CD4-positive, alpha-beta memory T cell (primary cell): ENCODE measurements at places on chromosomes 7 and 10.

GRCh38 chr7:81402227-81402626, 367.6 kb downstream of the HGF start:
- no peak for DNase-seq

DNA sequence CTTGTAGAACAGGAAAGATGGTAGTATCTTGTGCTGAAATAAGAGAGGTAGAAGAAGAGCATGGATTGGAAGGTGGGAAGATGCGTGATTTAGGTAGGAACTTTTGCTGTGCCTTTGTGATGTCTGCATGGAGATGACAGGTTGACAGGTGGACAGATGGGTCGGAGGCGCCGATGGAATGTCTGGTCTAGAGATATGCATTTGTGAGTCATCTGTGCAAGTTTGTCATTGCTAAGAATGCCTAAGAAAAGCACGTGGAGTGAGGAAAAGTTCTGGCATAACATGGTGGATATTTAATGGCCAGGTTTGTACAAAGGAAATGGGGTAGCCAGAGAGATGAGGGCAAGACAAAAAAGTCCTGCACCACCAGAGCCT, 76.0 kb upstream of the ARMC3 start:
- no peak for DNase-seq

- DNase-seq, result no peak
Measured at GRCh38 chr7:55096323-55096722, 77.5 kb downstream of the EGFR start.

DNA sequence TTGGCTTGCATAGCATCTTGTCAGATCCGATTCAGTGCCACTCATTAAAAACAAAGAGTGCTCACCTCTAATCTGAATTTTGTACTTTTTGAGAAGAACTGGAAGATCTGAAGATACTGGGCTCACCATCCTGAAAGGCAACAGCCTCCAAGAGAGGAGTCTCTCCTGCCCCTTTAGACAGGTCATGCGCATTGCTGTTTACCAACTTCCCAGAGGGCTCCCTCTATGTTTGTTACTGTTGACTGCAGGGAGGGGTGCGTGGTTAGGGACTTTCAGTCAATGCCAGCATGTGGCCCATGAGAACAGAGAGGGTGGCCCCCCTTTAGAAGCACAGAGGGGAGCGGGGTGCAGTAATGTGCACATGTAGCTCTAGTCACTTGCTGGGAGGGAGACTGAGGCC, 33.2 kb upstream of the CABCOCO1 start:
- DNase-seq, result no peak

DNA sequence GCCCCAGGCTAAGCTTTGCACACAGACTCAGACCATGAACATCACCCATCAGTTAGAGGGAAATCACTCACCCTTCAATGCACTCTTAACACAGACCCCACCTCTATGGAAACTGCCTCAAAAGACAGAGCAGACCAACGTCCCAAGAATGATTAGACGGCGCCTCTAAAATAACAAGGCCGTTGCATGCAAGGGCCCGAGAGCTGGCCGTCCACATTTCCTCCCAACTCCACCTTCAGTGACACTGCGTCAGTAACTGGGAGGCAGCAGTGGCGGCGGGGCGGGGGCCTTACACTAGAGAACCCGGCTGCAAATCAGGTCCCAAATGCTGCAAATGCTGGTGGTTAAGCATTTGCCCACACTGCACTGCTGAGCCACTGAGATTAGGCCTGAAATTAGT, 115.0 kb downstream of the PTPRN2 start:
- DNase-seq, result no peak

- no peak for DNase-seq
Measured at GRCh38 chr10:73469579-73469978, 26.2 kb downstream of the PPP3CB start.

DNA sequence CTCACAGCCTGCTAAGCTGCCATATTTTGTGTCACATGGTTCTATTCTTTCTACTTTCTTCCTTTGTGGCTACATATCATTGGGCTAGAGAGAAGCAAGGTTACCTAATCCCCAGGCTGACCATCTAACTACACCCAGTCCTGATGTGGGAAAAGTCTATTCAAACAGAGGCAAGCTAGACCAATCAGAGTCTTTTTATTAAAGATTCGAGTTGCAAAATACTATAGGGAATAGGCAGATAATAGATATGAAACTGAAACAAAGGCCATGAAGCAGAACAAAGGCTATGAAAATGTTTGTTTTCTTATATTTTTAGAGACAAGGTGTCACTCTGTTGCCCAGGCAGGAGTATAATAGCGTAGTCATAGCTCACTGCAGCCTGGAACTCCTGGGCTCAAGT, 36.7 kb downstream of the MTERF1 start:
- no peak for DNase-seq

GRCh38 chr10:102434394-102435132, 2.2 kb upstream of the CUEDC2 start:
- no peak for DNase-seq

DNA sequence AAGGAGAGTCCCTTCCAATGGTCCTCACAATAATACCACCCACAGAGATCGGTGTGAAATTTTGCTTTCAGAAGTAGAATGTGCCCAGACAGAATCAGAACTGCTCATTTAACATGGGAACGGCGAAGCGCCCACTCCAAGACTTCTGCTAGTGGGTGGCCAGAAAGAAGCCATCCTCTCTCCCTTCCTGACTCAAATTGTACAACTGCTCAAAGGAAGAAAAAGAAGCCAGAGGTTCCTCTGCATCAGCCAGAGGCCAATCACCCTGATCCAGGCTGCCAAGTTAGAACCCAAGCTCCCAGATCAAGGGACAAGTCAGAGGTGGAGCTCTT, 23.3 kb downstream of the NUDCD3 start:
- no peak for DNase-seq

GRCh38 chr7:16491148-16491547, 25.6 kb upstream of the SOSTDC1 start:
- no peak for DNase-seq

DNA sequence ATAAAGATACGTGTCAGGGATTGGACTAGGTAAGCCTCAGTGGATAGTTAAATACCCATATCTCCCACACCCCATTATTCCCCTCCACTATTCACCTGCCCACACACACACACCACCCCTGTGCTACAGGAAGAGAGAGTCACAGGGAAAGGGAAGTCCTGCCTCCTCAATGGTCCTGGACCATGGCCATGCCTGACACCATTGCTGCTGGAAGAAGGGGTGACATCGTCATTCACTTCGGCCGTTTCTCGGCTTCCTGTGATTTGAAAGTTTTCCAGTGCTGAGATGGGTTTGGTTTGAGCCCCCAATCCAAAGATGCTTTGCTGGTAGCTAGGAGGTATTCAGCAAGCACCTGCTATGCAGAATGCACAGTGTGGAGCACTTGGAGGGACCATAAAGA, 18.5 kb downstream of the PRKAG2 start:
- no peak for DNase-seq

GRCh38 chr7:106737202-106737562, 76.2 kb upstream of the CCDC71L start:
- DNase-seq, result no peak

- DNase-seq, result no peak
Measured at GRCh38 chr7:130221746-130222145, 14.1 kb downstream of the SSMEM1 start.

DNA sequence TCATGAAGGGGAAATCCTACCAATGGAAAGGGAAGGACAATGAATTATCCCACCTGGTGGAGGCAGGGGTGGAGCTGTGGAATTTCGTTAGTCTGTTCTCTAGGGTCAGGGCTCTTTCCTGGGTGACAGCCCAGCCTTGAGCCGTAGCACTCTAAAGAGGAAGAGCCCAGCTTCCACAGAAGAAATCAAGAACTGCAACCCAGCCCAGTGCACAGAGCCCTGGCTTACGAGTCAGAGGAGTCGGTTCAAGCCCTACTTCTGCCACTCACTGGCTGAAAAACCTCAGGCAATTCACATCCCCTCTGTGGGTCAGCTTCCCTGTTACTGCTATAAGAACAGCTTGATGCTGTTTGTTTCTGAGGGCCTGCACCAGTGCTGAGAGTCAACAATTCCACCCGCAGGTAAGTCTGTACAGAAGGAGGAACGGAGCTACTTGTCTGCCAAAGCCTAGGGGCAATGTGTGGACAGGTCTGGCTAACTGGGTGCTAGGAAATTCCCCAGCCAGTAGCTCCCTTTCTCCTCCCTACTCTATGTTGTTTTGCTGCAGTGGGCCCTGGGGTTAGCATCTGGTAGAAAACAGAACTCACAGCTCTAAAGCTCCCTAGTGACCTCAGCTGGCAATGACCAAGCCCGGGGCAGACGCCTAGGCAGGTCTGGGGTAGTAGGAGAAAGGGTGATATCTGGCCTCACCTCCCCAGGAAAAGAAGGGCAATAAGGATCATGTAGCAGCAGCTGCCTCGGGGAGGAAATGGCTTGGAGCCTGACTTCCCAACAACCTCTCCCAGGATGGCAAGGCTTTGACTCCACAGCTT, 3.3 kb downstream of the AVPI1 start:
- no peak for DNase-seq

GRCh38 chr10:124721330-124722045, 22.7 kb downstream of the FAM53B start:
- no peak for DNase-seq

DNA sequence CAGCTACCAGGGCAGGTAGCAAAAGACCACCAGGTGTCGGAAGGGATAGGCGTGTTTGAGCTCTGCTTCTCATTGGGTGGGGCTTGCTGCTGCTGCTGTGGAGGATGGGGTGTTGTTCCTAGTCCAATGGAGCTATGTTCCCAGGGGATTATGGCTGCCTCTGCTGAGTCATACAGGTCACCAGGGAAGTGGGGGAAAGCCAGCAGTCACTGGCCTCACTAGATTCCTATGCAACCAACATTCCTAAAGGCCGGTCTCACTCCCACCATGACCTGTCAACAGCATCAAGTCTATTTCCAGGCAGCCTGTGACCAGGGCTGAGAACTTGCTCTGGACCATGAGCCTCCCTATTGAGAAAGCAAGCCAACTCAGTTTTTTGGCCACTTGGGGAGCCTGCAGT, 1160.8 kb downstream of the REEP3 start:
- no peak for DNase-seq

DNA sequence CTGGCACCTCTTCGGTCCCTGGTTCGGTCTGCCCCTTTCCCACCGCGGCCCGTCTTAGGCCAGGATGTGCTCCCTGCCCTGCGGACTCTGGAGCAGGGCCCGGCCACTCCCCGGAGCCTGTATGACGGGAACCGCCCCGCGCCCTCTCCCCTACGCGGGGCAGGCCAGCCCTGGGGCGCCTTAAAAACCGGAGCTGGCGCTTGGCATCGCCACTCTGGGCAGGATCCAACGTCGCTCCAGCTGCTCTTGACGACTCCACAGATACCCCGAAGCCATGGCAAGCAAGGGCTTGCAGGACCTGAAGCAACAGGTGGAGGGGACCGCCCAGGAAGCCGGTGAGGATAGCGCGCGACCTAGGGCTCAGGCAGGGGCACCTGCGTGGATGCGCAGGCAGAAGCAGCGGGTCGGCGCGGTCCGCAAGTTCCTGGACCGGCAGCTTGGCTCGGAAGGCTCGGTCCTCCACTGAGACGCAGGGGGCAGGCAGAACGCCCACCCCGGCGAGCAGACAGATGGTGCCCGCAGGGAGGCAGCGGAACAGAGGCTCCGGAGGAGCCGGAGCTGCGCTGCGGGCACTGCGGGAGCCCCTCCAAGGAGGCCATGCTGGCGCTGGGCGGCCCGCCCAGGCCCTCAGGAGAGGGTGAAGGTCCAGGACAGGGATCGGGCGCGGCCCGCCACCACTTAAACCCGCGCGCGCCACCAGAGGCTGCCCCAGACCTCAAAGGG, at the start of gene ADIRF:
Gene ADIRF, plus strand, starts transcription at position 212 of the 723 bp plus-strand sequence. Its CDS starts 63 bp downstream, at position 275.
- DNase-seq, result peak; percentile 11

- DNase-seq, result no peak
Measured at GRCh38 chr7:19749658-19750057, 23.8 kb downstream of the TMEM196 start.

DNA sequence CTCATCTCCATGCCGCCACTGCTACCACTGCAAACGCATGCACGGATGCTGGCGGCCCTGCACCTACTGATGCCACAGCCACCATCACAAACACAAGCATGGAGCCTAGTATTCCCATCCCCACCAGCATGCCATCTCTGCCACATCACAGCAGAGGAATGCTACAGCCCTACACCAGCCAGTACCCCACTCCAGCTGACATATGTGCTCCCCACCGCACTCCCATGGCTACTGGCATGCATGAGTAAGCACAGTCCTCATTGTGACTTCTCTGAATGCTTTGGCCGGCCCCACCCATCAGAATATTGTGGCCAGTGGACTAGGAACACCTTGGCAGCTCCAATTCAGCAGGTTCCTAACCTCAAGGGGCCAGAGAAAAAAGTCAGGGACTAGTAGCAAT, 705.5 kb downstream of the POM121L12 start:
- no peak for DNase-seq

DNA sequence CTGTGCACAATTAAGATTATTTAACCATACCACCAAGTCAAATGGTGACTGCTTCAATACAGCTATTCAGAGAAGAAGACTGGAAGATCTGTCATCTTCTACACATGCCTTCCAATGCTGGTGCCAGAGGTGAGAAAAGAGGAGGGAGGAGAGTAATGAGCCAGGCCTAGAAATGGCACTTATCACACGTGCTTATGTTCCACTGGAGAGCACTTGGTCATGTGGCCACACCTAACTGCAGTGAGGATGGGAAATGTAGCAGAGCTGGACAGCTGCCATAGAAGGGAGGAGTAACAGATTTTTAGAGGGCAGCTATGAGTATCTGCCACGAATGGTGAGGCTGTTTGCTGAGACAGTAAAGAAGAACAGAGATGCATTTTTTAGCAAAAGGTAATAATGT, 77.1 kb downstream of the MPLKIP start:
- no peak for DNase-seq

GRCh38 chr10:112741830-112742402, 208.1 kb upstream of the TCF7L2 start:
- no peak for DNase-seq

GRCh38 chr10:5467634-5468255, 31.6 kb downstream of the CALML5 start:
- DNase-seq, result no peak

DNA sequence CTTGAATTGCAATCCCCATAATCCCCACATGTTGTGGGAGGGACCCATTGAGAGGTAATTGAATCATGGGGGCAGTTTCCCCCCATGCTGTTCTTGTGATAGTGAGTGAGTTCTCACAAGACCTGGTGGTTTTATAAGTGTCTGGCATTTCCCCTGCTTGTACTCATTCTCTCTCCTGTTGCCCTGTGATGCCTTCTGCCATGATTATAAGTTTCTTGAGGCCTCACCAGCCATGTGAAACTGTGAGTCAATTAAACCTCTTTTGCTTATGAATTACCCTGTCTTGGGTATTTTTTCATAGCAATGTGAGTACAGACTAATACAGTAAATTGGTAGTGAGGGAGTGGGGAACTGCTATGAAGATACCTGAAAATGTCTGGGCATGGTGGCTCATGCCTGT, 65.0 kb downstream of the ANKRD7 start:
- DNase-seq, result no peak

- no peak for DNase-seq
Measured at GRCh38 chr10:17751781-17752445, at the start of gene TMEM236. Gene TMEM236, plus strand, starts transcription at chr10:17752201. Its CDS starts 95 bp downstream, at chr10:17752296.

- no peak for DNase-seq
Measured at GRCh38 chr10:74034301-74034700, 36.4 kb downstream of the VCL start.

- DNase-seq, result no peak
Measured at GRCh38 chr10:63054889-63055611, 78.1 kb upstream of the NRBF2 start.

GRCh38 chr10:8305876-8306652, 251.6 kb downstream of the GATA3 start:
- DNase-seq, result no peak
